KG1 (cell line): ENCODE measurements at places on chromosomes 5 and 9.

DNA sequence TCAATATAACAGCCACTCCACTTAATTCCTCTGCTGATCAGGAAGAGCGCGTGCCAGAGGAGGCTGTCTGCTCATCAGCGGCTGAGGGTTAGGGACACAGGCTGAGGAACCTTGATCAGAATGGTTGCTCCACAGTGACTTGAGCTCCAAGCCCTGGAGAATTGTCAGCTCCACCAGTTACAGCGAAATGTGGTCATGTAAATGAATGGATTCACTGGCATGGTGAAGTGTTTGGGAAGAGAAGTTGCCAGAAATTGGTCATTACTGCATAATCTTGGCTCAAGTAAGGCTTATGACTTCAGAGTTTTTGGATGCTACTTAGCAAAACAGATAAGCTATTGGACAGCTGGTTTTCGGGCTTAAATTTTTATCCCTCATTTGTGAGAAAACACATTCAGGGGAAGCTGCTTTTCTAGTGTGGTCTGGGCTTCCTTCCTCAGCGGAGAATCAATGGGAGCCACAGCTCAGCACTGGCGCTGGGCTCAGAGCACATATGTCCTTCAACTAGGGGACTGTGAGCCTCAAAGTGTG, 65.0 kb downstream of the PRRT1B start:
- no peak for DNase-seq

DNA sequence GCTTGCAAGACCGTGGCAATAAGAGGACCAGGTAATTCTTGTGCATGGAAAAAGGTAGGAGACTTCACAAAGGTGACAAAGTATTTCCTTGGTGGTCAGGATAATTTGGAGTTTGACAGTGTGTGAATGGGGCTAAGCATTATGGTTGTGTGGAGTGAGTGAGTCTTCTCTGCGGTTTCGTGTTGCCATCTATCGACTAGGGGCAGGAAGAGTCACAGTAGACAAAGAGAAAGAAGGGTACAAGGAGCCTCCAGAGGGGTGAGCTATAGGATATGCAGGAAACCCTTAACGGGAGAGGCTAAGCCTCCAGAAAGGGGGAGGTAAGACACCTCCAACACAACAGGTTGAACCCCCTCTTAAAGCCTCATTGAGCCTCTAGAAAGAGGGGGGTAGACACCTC, 64.0 kb upstream of the RANBP6 start:
- no peak for DNase-seq

DNA sequence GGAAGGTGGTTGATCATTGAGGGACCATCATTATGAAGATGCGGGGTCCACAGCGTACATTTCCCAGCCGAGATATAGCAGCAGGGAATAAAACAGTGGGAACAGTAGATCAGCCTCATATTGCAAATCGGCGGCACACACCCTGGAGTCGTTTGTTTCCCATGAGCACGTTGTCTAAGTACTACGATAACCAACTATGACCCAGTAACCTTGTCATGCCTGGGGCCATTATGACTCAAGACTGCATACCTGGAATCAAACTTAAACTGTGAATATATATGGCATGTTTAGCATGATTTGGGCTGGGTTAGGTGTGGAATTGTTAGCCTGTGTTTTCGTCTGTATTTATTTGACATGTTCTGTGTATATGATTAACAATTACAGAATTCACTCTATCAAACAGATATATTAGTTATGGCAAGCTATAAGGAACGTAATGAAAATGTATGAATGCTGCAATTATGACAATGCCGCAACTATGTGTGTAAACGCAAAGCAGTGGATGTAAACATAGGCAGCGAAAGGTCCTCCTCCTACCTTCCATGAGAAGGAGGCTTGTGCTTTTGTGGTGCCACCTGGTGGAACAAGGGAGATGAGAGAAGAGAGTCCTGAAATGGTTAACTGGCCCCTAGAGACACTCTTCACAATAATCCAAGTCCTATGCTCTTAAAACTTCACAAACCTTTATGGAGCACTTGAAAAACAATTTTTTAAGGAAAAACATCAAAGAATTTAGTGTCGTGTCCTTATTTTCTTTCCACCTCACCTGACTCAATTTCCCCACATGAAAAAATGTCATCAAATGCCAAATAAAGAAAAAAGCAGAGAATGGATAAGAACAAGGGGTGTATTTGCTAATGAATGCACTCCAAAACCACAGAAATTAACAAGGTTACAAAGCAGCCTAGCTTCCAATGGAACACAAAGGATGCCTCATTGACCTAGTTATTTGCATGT, 47.1 kb downstream of the SEMA5A start:
- DNase-seq: no peak

- no peak for DNase-seq
These were observed 1.2 kb downstream of the SMC5 start for GRCh38 chr9:70260007-70260443.

GRCh38 chr5:156815988-156816599, 34.0 kb upstream of the PPP1R2B start:
- DNase-seq: no peak

- DNase-seq: no peak
These were observed 4.9 kb downstream of the DAPK1 start for GRCh38 chr9:87502391-87503221.

DNA sequence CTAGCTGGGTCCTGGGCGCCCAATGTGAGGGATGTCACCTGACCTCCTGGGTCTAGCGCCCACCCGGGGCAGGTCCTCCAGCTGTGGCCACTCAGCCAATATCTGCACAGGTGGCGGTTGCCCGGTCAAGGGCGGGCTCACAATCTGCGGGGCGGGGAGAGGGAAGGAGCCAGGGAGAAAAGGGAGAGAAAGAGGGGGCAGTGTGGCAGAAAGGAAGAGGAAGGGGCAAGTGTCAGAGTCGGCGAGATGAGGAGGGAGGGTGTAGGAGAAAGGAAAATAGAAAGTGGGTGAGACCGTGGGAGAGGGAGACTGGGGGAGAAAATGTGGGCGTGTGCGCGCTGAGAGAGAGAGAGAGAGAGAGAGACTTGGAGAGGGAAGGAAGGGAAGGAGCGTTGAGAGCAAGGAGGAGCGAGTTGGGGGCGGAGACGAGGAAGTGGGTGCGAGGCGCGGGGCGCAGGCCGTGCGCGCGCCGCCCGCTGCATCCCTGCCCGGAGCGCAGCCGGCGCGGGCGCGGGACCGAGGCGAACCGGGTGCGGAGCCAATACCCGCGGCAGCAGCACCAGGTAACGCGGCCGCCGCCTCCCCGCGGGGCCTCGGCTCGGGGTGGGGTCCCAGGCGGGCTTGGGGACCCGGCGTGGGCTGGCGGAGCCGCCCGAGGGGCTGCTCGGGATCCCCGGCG, at the start of gene HRH2:
Gene HRH2, plus strand, starts transcription at position 479 of the 679 bp plus-strand sequence. CDS start 25,163 bp downstream, outside the sequence.
- DNase-seq: peak; percentile 32

DNA sequence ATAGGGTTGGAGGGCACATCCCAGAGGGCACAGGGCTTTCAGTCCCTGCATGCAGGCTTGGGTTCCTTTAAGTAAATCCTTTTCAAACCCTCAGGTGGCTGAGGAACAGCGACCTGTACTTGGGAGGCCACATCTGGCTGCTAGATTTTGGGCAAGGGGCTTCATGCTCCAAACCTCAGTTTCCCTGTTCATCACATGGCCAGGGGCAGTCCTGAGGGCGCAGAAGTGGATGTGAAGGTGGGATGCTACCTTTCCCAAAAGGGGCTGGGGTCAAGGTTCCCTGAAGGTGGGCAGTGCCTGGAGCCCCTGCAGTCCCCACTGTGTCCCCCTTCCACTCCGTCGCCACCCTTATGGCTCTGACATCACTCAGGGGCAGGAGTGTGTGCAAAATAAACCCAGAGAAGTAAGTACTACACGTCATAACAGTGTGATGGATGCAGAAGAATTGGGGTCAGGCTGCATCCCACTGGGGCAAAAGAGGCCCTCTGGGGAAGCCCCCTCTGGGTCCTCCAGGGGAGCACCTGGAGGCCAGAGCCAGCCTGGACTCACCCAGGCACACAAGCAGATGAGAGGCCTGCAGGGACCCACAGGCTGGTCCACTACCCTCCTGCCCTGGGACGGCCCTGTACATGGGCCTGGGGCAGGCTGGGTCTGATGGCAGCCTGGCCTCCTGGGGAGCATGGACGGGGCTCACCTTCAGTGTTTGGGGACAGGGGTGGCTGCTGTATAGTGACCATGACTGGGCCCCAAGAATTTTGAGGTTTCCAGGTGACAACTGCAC, 1.9 kb upstream of the CARD19 start:
- no peak for DNase-seq

GRCh38 chr5:63963080-63963735, 963 bp upstream of the HTR1A start:
- peak; percentile 55 for DNase-seq

GRCh38 chr9:129908906-129909305, 73.6 kb downstream of the USP20 start:
- no peak for DNase-seq

DNA sequence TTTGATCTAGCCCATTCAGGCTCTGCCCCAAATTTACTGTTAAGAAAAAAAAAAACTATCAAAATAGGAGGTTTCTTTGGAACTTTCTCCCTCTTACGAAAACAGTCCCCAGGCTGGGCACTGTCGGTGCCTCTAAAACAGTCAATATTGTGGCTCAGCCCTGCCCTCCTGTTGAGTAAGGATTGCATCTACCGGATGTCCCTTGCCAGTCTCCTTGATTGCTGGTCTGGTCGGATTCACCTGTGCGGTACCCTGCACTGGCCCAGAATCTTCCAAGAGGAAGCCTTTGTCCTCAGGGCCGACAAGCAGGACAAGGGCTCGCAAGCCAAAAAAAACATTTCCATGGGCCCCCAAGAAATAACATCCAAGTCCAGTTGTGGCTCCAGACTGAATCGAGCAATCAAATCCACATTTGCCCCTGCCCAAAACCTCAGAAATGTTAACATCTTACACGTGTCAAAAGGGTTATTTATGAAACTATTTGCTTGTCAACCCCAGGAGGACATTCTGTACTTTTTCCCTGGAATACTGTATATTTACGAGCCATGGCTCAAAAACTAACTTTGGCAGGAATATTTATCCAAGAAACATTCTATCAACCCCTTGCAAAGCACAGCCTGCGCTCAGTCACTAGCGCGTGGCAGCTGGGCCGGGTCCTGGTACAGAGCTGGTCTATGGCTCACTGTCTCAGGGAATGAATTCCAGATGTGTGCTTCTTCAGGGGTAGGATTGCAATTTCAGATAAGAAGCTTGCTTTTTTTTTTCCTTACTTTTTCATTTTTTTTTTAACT, 129.2 kb upstream of the ADRA1B start:
- no peak for DNase-seq

DNA sequence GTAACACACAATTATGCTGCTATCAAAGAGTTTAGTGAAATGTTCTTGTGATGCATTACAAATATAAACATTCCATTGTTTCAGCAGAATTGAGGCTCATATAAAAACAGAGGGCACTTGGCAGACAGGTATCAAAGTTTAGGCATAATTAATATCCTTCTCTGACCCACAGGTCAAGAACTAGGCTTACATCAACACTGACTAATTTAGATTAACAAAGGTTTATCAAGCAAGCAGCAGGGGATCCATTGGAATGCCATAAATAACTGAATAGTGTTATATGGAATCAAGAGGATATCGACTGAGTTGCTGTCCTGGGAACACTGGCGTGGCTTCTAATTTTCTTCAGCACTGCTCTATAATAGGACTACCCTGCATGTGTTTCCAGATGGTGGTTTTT, 414.5 kb upstream of the ARRDC3 start:
- no peak for DNase-seq
